ENCODE measurements at places on chromosomes 3 and 15. TPM values are rescaled to one million over a fixed set of nuclear protein-coding genes. Genes with fewer than 3 reads are reported as not detected.

DNA sequence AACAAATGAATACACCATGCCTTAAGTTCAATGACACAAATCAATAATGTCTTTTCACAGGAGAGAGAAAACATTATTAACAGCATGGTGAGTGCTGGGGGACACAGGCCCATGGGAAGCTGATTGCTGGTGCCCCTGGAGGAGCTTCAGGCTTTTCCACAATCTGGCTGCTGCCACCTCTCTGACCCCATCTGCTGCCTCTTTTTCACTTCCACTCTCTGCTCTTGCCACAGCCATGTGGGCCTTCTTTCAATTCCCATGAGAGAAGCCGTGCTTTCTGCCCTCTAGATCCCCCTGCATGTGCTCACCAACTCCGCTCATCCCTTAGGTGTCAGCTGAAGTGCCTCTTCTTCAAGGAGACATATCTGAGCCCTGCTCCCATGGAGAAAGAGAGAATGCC, 21.0 kb upstream of the CTXND1 start:
- no peak for ATAC-seq

- no peak for ATAC-seq
Observed at GRCh38 chr15:40285554-40286011, 2.7 kb upstream of the ANKRD63 start.

- peak; percentile 50 for ATAC-seq
Observed at GRCh38 chr3:6526321-6526720, 334.6 kb upstream of the GRM7 start.

GRCh38 chr3:106167728-106168127, 298.9 kb upstream of the CBLB start:
- no peak for ATAC-seq

GRCh38 chr15:29133321-29133720, 136.3 kb downstream of the NSMCE3 start:
- no peak for ATAC-seq

The TRIP4 gene
- total RNA-seq: 22.1 TPM

The ANKUB1 gene
- not detected for total RNA-seq

The DCUN1D1 gene
- total RNA-seq: 37.1 TPM

- peak; percentile 84 for ATAC-seq
Observed at GRCh38 chr3:50251220-50251619, 15.2 kb downstream of the GNAI2 start.

GRCh38 chr15:27250223-27250622, 279.2 kb downstream of the GABRG3 start:
- no peak for ATAC-seq

DNA sequence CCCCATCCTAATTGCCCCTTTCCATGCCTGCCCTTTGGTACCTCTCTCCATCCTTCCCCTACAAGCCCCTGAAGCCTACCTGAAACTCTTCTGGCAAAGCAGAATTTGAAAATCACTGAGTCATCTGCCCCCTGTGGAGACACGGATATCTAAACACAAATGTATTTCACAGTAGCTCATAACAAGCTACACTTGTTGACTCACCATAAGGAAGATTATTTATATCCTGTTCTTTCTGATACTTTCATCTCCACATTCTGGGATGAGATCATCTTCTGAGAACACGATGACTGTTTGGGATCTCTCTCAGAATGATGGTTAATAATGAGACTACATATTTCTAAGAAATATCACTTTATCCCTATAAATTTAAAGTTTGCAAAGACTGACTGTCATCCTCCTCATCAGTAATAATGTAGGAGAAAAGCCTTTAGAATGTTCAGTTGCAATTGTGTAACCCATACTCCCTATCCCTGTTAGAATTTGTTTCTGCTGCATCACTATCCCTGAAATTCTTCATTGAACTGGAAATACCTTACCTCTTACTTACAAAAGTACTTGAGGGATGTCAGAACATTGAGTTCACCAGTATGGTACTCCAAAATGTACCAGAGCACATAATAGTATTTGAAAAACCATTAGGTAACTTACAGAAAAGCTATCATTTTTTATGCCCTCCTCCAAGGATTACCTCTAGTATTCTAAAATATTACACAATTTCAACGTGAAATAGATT, 116.1 kb upstream of the IL12A start:
- peak; percentile 86 for ATAC-seq

The DNASE1L3 gene
- 2.7 TPM for total RNA-seq

The GASK1A gene
- total RNA-seq: 2.9 TPM

- no peak for ATAC-seq
Observed at GRCh38 chr15:98483575-98484130, 164.7 kb upstream of the IGF1R start.

DNA sequence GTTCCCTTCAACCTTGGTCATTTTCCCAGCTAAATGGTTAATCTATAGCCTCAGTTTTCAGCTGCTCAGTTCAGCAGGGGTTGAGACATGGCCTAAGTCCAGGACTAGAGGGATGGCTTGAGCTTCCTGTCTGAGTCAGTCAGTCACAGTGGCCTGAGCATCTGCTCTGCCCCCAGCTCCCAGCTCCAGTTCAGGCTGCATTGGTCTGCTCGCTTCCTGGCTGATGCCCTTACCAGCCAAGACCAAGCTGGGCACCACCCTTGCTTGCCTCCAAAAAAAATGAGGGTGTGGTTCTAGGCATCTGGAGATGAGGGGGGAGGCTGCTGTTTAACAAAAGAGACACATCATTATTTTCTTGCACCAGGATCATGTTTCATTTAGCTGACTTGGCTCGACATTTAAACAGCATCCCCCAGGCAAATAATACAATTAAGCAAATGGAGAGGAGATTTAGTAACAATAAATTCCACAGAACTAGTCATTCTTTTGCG, 70.7 kb downstream of the WNT5A start:
- ATAC-seq: no peak

DNA sequence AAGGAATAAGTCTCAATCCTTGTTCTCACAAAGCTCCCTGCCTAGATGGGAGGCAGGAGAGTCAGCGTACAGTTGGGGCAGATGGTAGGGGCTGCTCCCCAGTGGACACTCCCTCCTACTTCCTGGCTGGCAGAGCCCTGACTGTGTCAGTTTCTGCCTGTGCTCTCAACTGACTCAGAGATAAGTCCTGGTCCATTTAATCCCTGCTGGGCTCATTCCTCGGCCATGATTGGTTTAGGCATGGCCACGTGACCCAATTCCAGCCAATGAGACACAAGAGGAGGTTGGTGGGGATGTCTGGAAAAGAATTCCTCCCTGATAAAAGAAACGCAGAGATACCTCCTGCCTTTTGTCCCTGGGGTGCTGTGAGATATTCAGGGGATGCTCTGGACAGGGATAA, 118.1 kb upstream of the SLC6A11 start:
- ATAC-seq: no peak

GRCh38 chr3:25191673-25192072, 236.4 kb upstream of the RARB start:
- no peak for ATAC-seq

The PP2D1 gene
- total RNA-seq: not detected

The CYP1A2 gene
- not detected for total RNA-seq

DNA sequence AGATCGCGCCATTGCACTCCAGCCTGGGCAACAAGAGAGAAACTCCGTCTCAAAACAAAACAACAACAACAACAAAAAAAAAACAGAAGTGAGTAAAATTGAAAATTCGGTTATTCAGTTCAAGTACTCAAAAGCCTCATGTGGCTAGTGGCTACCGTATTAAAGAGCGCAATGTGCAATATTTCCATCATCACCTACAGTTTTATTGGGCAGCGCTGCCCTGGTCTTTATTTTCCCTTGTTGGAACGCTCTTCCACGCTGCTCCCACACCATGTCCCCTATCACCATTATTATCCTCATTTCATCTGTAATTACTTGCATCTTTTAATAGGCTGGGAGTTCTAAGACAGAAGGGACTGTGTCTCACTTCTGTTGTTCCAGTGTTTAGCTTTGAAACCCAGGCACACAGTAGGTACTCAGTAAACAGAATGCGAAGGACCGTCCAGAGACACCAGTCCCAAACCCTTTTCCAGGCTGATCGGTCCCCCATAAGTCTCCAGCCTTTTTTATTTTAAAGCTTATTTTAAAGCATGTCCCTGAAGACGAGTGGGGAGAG, 423 bp upstream of the HACD3 start:
- no peak for ATAC-seq

The C2CD4A gene
- total RNA-seq: 0.44 TPM

The PROK2 gene
- not detected for total RNA-seq

DNA sequence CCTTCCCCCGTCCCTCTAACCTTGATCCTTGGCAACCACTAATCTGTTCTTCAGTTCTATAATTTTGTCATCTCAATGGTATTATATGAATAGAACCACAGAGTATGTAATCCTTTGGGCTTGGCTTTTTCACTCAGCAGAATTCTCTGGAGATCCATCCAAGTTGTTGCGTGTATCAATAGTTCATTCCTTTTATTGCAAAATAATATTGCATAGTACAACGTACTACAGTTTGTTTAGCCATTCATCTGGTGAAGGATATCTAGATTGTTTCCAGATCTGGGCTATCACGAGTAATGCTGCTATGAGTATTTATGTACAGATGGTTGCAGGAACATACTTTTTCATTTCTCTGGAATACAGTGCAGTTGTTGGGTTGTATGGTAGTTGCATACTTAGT, 76.2 kb downstream of the PLXNA1 start:
- no peak for ATAC-seq

- ATAC-seq: peak; percentile 52
Observed at GRCh38 chr3:53645754-53646153, 151.3 kb downstream of the CACNA1D start.

DNA sequence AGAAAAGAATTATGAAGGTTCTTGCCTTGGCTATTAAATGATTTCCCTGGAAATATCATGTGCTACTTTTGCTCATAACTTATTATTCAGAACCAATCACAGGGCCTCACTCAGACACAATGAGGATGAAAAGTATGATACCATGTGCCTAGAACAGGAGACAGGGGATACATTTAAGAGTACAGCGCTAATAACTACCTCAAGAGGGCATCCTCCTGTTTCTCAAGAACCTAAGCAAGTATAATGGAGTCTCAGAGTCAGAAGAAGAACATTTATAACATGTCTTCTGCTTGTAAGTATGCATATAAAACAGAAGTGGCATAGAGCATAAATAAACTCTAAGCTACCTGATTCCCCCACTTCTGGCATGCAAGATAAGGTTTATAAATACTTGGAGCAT, 125.4 kb upstream of the MME start:
- peak; percentile 41 for ATAC-seq

The RPL35A gene
- total RNA-seq: 1,002 TPM

- ATAC-seq: no peak
Observed at GRCh38 chr3:108393128-108393900, 97.0 kb downstream of the HHLA2 start.

GRCh38 chr3:59082106-59082505, 32.3 kb upstream of the CFAP20DC start:
- no peak for ATAC-seq

- peak; percentile 87 for ATAC-seq
Observed at GRCh38 chr15:64004587-64004986, 41.7 kb downstream of the DAPK2 start.

DNA sequence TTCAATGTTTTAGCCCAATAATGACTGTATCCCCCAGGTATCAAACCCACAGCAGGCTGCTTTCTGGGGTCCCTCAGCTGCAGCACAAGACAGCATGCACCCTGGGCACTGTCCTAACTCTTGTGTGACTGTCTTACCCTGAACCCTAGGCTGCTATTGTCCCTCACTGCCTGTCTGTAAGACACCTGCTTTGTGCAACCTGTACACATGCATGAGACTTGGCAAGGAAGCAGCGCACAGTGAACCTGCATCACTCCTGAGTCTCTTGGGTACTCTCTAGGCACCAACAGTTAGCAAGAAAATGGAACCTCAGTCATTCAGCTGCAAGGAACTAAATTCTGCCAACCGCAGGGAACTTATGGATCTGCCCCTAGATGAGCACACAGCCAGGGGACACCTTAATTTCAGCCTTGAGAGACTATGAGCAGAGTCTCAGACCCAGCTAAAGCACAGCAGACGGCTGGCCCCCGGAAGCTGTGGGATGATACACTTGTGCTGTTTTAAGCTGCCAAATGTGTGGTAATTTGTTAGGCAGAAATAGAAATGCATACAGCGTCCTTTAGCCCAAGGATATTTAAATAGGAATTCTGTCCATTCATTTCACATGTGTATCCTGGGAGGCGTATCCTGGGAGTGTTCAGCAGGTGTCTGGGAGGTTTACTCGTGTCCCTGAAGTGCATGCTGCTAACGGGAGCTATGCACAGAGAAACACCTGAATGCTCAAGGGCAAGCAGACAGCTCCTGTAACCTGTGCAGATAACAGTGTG, 223.8 kb downstream of the KLF13 start:
- ATAC-seq: no peak

The COL6A6 gene
- total RNA-seq: 0.08 TPM

DNA sequence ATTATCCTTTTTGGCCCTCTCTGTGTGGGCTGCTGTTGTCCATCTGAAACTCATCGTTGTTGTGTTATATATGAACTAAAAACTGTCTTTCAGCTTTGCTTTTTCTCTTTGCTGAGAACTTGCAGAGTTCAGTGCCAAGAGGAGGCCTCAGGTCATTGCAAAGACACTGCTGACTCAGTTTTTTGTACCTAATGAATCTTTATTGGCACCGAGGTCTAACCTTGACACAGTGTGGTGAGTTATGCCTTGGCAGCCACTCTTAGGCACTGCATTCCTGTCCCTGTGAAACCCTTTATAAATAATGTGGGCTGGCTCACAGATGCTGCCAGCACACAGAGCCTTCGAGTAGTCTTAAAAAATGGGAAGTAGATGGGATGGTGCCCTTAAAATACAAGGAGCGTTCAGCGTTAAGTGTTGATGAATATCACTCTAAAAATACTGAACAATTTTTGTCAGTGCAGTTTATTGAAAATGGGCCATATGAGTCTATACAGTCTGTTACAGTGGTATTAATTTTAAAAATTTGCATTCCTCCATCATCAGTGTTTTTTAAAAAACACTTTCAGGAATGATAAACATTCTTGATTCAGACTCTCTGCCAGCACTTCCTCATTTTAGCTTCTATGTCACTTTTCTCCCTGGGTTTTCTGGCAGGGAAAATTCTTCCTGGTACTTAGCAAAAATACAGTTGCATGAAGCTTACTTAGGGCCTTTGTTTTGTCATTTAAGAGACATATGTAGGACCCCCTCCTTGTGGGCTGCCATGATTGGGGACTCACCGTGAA, 234.1 kb downstream of the CACNA2D3 start:
- ATAC-seq: peak; percentile 87

- peak; percentile 84 for ATAC-seq
Observed at GRCh38 chr3:57164657-57165573, at the start of gene IL17RD. IL17RD (minus strand) TSS chr3:57165353; CDS start chr3:57165286, 67 bp downstream.

The CDHR4 gene
- not detected for total RNA-seq

- ATAC-seq: no peak
Observed at GRCh38 chr3:102006812-102007485, 157.6 kb downstream of the NFKBIZ start.

GRCh38 chr3:66037986-66038369, 740 bp downstream of the MAGI1 start:
- ATAC-seq: peak; percentile 14

- ATAC-seq: no peak
Observed at GRCh38 chr3:4771243-4771642, 208.0 kb upstream of the BHLHE40 start.

DNA sequence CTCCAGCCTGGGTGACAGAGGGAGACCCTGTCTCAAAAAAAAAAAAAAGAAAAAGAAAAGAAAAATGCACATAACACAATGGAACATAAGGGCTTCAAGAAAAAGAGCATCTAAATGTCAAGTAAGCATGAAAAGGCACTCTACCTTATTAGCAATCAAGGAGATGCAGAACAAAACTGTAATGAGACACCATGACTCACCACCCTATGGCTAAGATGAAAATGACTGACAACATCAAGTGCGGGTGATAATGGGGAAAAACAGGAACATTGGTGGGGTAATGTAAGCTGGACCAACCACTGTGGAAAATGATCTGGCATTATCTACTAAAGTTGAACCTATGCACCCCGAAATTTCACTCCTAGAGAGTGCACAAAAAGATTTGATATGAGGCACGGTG, 19.6 kb upstream of the NSMCE3 start:
- no peak for ATAC-seq

Measured in esophagus mucosa (tissue), 1 donor.